ENCODE measurements at places on chromosomes 3 and 15. TPM values are rescaled to one million over a fixed set of nuclear protein-coding genes. Genes with fewer than 3 reads are reported as not detected.

- H3K4me3 ChIP-seq = peak overlapping the region; percentile 91
- peaks cover 15% of the 10 kb centered on the region for H3K36me3 ChIP-seq
- peaks cover 60% of the 10 kb centered on the region for H3K4me1 ChIP-seq
- H3K27me3 ChIP-seq = peaks cover 23% of the 10 kb centered on the region
Observed at GRCh38 chr15:75649045-75649761, 1.5 kb downstream of the SNX33 start.

- no peak for DNase-seq
- H3K36me3 ChIP-seq = no peaks in the 10 kb centered on the region
- H3K27me3 ChIP-seq = no peaks in the 10 kb centered on the region
- H3K4me1 ChIP-seq = peaks cover 9% of the 10 kb centered on the region
- H3K4me3 ChIP-seq = no peak overlapping the region
Observed at GRCh38 chr3:190617185-190617584, 103.3 kb downstream of the IL1RAP start.

GRCh38 chr15:73796331-73796831 lies 43.2 kb upstream of the INSYN1 start:
- H3K36me3 ChIP-seq = no peaks in the 10 kb centered on the region
- no peak overlapping the region for H3K4me3 ChIP-seq
- H3K27me3 ChIP-seq = no peaks in the 10 kb centered on the region
- H3K27ac ChIP-seq = no peak overlapping the region
- peaks cover 34% of the 10 kb centered on the region for H3K4me1 ChIP-seq

GRCh38 chr3:46372492-46373359 lies 2.0 kb downstream of the CCR5 start:
- no peak overlapping the region for H3K27ac ChIP-seq
- no peak for DNase-seq
- H3K4me3 ChIP-seq = no peak overlapping the region
- peaks cover 13% of the 10 kb centered on the region for H3K4me1 ChIP-seq
- H3K27me3 ChIP-seq = peaks cover 8% of the 10 kb centered on the region

DNA sequence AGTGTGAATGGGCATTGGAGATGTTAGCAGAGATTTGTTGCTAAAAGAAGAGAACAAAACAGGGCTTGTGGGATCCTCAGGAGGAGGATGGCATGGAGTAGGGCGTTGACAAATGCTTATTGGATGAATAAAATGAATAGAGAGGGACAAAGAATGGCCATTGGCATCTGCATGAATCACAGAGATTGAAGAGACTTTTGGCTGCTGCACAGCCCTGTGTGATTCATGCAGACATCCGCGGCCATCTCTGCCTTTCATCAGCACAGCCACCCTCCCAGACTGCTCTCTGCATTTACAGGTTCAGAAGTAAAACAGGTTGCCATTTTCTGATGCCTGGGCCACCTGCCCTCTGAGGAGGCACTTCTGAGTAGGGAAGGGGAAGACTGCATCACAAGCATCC lies 397.9 kb downstream of the EPHB1 start:
- H3K27ac ChIP-seq = no peak overlapping the region
- DNase-seq = no peak
- no peaks in the 10 kb centered on the region for H3K36me3 ChIP-seq
- no peak overlapping the region for H3K4me3 ChIP-seq
- H3K27me3 ChIP-seq = no peaks in the 10 kb centered on the region

DNA sequence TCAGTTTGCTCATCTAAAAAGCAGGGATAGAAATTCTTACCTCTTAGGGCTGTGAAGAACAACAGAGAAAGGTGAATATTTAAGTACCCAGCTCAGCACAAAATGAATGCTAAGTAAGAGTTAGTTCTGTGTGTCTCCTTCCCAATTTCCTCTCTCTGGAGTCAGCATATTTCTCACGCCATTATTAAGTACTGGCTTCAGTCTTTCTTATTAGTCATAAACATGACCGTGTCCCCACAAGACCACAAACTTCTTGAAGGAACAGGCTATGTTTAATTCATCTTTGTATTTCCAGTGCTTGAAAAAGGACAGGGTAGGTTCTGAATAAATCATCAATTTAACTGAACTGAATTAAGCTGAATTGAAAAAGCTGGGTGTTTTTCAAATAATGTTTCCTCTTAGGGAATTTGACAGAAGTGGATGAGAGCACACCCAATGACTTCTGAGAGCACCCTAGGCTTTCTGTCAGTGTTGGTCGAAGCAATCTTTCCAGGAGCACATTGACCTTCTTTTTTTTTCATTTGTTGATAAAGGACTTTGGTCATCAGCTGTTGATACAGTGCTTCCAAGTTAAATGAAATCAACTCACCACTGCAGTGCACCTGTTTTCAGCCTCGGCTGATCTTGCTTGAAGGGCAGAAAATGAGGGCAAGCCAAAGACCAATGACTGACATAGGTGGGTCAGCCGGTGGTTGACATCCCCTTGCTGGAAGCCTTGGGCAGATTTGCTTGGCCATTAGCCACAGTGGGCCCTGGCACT lies 324.6 kb downstream of the MFSD1 start:
- H3K4me3 ChIP-seq = no peak overlapping the region
- H3K27ac ChIP-seq = no peak overlapping the region
- no peak for DNase-seq
- H3K4me1 ChIP-seq = no peaks in the 10 kb centered on the region
- H3K36me3 ChIP-seq = no peaks in the 10 kb centered on the region

DNA sequence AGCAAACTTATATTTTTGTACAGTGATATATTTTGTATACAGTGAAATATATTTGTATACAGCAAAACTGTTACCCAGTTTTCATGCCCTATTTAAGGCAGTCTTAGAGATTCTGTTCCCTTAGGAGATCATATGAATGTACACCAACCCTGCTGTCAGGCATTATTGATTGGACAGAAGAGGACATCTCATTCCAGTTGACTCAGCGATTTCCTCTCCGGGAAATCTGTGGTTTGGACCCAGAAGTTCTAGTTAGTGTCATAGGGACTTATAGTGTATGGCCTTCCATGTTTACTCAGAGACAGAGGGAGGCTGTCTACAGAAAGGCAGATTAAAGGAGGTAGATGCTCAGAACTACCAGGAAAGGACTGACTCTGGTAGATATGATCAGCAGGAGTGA lies 318.8 kb upstream of the KCNMB2 start:
- peaks cover 8% of the 10 kb centered on the region for H3K4me1 ChIP-seq
- peaks cover 6% of the 10 kb centered on the region for H3K36me3 ChIP-seq
- H3K27ac ChIP-seq = no peak overlapping the region
- H3K27me3 ChIP-seq = no peaks in the 10 kb centered on the region
- DNase-seq = no peak

DNA sequence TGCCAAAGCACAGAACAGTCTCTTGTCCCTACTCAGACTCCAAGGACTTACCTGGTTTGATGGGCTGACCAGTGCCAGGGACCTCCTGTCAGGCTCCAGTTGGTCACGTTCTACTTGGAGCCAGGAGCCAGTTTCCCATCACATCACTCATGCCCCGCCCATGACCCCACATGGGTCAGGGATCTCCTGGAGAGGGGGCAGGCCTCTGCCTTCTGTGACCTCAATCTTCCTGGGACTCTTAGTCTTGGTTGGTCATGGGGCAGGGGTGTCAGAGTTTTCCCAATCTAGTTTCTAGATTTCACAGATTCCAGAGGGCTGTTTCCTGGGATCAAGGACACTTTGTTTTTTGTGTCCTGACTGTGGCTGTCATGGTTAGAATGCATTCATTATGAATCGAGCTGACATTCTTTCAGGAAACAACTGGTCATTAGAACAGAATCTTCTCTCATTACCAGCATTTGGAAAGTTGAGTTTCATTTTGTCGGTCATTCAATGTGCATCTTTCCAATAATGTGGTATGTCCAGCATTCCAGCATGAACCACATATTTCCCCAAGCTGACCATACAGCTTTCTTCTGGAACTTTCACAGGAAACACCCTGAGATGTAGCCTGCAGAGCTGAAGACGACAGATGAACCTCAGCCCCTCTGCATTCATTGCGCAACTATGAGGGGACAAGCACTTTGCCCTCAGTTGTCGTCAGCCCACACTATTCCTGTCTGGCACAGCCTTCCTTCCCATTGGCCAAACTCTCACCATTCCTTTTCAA lies 19.8 kb downstream of the CYP19A1 start:
- no peak for DNase-seq
- H3K4me1 ChIP-seq = no peaks in the 10 kb centered on the region
- no peak overlapping the region for H3K4me3 ChIP-seq
- H3K27ac ChIP-seq = no peak overlapping the region
- H3K36me3 ChIP-seq = no peaks in the 10 kb centered on the region

- no peaks in the 10 kb centered on the region for H3K36me3 ChIP-seq
- peaks cover 9% of the 10 kb centered on the region for H3K4me1 ChIP-seq
- no peak overlapping the region for H3K4me3 ChIP-seq
- H3K27me3 ChIP-seq = 0 out of 2 replicates have a peak, but pooled peaks cover 4% of the 10 kb centered on the region
- DNase-seq = peak; percentile 92
Observed at GRCh38 chr3:101069901-101070798, 76.9 kb upstream of the ABI3BP start.

GRCh38 chr3:136750209-136750896 lies 1.8 kb downstream of the STAG1 start:
- peak overlapping the region; percentile 77 for H3K4me3 ChIP-seq
- no peaks in the 10 kb centered on the region for H3K36me3 ChIP-seq
- H3K27ac ChIP-seq = peak overlapping the region; percentile 99
- no peaks in the 10 kb centered on the region for H3K27me3 ChIP-seq
- no peak for DNase-seq

DNA sequence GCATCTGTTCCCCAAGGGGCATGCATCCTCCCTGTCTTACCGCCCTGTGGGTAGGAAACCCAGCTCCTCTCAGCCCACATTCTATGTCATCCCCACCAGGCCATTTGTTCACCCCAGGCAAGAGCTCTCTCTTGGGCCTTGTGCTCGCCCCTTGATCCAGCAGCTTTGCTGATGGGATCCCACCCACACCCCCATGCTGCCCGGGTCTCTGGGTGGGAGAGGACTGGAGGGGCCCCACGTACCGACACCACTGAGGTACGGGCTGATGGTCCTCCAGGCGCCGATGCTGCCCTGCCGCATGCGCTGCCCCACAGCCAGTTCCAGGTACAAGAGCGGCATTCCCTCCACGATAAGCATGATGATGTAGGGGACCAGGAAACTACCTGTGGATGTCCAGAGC lies 14.5 kb downstream of the SLC6A20 start:
- H3K27ac ChIP-seq = no peak overlapping the region
- DNase-seq = no peak
- peaks cover 11% of the 10 kb centered on the region for H3K4me1 ChIP-seq
- no peak overlapping the region for H3K4me3 ChIP-seq
- H3K27me3 ChIP-seq = peaks cover 4% of the 10 kb centered on the region

- H3K36me3 ChIP-seq = peaks cover 21% of the 10 kb centered on the region
- H3K27me3 ChIP-seq = peaks cover under 1% of the 10 kb centered on the region
- H3K4me3 ChIP-seq = peak overlapping the region; percentile 86
- DNase-seq = no peak
- H3K27ac ChIP-seq = peak overlapping the region; percentile 80
- H3K4me1 ChIP-seq = peaks cover 41% of the 10 kb centered on the region
Observed at GRCh38 chr3:194138732-194139070, 2.8 kb downstream of the HES1 start.

DNA sequence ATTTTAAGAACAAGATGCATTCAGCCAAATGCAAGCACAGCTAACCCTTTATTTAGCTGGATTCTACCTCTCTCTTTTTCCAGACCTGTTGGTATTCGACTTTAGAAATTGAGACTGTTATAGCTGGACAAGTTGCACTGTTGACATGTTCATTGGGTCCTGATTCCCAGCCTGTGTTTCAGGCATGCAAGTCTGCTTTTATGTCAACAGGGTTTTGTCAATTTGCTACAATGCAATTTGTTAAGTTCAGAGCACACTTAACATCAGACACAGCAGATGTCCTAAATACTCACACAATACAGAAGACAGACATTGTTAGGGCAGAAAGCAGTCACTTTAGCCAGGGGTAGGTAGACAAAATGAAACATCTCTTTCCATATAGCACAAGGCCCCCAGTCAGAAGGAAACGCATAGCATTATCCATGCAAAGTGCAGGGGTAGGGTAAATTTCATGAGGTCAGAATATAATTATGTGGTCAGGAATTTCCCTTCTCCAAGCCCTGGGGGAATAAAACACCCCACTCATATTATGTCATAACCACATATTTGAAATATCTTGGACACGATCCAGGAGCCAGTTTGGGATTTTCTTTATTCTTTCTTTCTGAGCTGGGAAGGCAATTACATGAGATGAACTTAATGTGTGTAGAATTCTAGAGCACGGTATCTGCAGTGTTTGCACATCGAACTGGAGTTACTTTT lies 504.1 kb downstream of the NTRK3 start:
- H3K4me1 ChIP-seq = no peaks in the 10 kb centered on the region
- no peaks in the 10 kb centered on the region for H3K27me3 ChIP-seq
- H3K36me3 ChIP-seq = no peaks in the 10 kb centered on the region
- H3K27ac ChIP-seq = no peak overlapping the region
- DNase-seq = no peak

DNA sequence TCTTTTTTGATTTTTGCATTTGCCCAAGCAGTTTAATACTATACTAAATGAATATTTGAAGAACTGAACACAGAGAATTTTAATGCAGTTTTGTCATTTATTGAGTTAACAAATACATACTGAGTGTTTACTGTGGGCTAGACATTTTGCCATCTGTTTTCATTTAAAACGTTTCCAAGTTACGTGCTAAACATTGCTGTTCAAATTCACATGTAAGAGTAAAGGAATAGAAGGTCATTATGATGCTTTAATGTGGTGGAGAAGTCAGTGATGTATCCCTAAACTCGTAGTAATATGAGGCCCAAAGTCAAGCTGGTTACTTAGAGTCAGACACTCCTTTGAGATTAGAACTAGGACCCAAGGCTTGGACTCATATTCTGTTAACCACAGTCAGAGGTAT lies 49.4 kb downstream of the CRYBG3 start:
- H3K36me3 ChIP-seq = peaks cover 39% of the 10 kb centered on the region
- no peak overlapping the region for H3K27ac ChIP-seq
- H3K27me3 ChIP-seq = no peaks in the 10 kb centered on the region
- H3K4me3 ChIP-seq = no peak overlapping the region
- no peak for DNase-seq

DNA sequence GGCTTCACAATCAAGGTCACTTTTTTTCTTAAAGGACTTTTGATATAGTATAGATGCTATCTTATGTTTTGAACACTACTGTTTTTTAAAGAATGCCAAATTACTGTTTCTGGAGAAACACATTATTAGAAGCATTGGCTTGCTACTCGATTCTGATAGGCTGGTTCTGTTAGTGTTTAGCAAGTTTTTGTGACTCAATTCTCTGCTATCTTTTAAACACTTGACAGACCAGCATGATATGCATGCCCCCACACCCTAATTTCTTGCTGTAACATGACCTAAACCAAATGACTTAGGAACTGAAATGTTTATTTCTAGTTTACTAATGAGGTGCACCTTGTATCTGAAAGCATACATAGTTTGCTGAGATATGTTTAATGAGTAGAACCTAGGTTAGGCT lies 5.5 kb upstream of the IL20RB start:
- H3K36me3 ChIP-seq = no peaks in the 10 kb centered on the region
- H3K4me1 ChIP-seq = peaks cover 19% of the 10 kb centered on the region
- H3K4me3 ChIP-seq = no peak overlapping the region
- no peak for DNase-seq
- no peak overlapping the region for H3K27ac ChIP-seq
- H3K27me3 ChIP-seq = no peaks in the 10 kb centered on the region

- no peak overlapping the region for H3K27ac ChIP-seq
- no peaks in the 10 kb centered on the region for H3K27me3 ChIP-seq
- H3K36me3 ChIP-seq = peaks cover 9% of the 10 kb centered on the region
- peaks cover 47% of the 10 kb centered on the region for H3K4me1 ChIP-seq
- H3K4me3 ChIP-seq = no peak overlapping the region
Observed at GRCh38 chr3:159843840-159844730, 144.6 kb upstream of the IL12A start.

LYZL4 gene
- not detected for total RNA-seq

NAALADL2 gene
- total RNA-seq = 1.2 TPM

ZMYND10 gene
- total RNA-seq = 0.74 TPM

All from WTC11 (cell line).